Activated CD4-positive, CD25-positive, alpha-beta regulatory T cell (primary cell): ENCODE measurements at places on chromosomes 7 and 10.

- no peak for DNase-seq
These were observed 568 bp upstream of the MEOX2 start for GRCh38 chr7:15686957-15687545.

- DNase-seq: no peak
These were observed 19.5 kb downstream of the AGR2 start for GRCh38 chr7:16785321-16785720.

GRCh38 chr10:131142517-131143380 is 168.8 kb downstream of the TCERG1L start:
- DNase-seq: no peak

DNA sequence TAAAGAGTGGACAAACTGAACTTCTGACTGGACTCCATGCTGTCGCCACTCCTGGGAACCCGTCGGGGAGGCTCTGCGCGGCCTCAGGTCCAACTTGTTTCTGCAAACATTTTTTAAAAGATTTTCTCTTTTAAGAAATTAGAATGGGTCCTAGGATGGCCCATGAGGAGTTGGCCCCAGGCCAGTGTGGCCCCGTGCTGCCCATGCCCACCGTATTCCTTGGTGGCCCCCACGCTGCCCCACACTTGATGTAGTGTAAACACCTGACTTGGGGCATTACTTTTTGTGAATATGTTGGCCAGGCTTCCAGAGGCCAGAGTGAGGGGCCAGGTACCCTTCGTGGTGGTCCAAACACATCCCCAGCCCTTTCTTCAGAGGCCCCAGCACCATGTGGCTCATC is 19.3 kb downstream of the ZNF316 start:
- DNase-seq: no peak

DNA sequence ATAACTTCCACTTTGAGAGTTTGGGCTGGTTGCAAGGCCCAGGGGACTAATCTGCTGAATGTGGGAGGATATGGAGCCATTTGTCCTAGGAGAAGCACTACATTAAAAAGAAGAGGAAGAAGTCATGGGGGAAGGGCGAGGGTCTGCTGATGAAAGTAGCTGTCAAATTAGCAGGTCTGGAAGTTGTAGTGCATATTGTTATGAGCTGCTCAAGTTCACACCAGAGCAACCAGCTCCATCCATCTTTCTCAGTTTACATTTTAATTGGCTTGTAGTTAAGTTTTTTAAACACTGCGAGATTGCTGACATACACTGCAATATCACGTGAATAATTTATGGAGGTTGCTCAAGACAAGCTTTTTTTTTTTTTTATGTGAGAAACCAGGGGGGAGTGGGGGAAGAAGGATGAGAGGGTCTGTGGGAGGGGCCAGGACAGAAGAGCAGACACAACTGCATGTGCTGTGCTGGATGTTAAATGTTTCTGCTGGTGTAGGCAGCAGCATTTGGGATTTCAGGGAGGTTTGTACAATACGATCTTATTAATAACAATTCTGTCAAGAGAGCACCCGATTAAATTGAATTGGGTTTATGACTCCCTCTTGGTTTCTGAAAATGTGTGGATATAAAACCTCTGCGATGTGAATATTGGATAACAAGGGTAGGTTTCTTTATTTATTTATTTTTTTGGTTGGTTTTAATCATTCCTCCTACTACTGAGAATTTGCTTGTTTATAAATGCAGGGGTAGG is 759.0 kb upstream of the GALNT17 start:
- DNase-seq: no peak

GRCh38 chr7:55549457-55549856 is 22.8 kb downstream of the VOPP1 start:
- DNase-seq: no peak

GRCh38 chr10:113397047-113397446 is 155.8 kb upstream of the HABP2 start:
- DNase-seq: no peak

DNA sequence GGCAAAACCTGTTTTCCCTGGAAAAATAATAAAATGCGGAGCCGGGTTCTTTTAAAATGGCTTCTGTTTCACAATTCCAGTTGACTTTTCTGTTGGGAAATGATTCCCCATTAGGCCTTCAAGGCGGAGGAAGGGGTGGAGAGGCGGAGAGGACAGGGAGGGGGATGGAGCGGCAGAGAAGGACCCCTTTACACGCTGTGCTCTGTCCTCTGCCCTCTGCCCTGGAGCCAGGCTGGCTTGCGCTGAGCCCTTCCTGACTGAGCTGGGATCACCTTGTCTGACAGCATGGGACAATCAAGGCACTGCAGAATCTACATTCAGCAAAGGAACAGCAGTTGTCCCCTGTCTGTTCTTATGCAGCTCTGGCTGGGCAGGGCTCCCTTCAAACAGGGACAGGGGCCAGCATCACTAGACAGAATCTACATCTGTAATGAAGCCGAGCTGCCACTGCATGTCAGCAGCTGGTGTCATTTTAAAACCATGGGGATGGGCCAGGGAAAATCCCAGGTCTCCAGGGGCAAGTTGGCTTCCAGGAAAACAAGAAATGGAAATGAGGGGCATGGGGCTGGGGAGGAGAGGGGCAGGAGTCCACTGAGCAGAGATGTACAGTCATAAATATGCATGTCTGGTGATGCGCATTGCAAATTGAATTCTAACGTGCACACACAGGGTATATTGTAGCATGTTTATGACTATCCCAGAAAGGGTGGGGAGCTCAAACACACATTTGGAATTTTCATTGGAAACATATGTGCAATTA is 120.0 kb downstream of the MKX start:
- DNase-seq: no peak

DNA sequence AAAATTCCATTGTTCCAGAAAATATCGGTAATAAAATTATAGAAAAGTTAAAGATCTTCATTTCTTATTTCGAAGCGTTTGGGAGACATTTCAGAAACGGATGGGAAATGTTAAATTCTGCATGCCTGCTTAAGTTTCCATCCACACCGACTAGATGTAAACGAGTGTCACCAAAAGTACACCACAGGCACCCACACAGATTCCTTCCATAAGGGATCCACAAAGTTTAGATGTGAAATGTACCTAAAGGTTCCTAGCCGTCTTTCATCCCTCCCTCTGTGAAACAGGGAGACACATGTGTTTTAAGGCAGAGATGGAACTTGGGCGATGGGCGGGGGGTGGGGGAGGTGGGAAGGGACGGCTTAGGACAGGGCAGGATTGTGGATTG is 621 bp upstream of the CAV1 start:
- no peak for DNase-seq

DNA sequence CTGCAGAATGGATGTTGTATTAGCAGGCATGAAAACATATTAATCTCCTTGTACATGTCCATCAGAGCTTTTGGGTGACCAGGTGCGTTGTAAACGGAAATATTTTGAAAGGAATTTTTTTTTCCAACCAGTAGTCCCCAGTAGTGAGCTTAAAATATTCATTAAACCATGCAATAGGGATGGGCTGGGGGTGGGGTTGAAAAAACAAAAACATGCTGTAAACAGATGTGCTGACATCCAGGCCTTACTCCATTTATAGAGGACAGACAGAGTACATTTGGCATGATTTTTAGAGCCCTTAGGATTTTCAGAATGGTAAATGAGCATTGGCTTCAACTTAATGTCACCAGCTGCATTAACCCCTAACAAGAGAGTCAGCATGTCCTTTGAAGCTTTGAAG is 50.2 kb downstream of the PTPN12 start:
- DNase-seq: no peak
